ENCODE measurements at places on chromosomes 13 and 19.

DNA sequence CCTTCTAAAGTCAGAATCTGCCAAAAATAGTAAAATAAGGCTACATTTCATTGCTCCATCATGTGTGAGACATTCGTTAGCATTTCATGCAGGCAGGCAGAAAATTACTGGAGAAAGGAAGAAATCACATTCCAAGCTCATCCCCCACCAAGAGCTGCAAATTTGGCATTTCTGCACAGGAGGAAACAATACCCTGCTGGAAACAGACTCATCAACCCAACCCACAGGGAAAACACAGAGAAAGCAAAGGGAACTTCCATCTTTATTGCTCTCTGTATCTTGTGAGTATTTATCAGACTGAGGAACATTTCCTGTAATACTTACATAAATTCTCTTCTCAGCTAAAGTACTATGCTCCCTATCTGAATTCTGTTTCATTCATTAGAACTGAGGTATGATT is 95.7 kb downstream of the KCTD12 start:
- no peak for DNase-seq

DNA sequence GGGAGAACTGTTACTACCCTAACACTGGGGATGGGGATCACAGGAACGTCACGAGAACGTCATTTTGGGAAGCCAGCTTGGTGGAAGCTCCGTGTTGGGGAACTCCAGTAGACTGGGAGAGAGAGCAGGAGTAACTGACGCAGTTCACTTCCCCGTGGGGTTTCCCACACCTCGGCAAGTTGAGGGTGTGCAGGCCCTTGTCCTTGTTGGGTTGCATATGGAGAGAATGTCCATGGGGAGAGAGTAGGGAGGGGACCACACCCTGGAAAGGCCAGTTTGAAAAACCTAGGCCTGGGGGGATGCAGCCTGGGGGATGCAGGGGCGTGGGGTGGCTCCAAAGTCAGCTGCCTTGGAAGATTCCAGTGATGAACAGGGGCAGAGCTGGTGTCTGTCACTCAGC is 50.7 kb upstream of the MCF2L start:
- no peak for DNase-seq

DNA sequence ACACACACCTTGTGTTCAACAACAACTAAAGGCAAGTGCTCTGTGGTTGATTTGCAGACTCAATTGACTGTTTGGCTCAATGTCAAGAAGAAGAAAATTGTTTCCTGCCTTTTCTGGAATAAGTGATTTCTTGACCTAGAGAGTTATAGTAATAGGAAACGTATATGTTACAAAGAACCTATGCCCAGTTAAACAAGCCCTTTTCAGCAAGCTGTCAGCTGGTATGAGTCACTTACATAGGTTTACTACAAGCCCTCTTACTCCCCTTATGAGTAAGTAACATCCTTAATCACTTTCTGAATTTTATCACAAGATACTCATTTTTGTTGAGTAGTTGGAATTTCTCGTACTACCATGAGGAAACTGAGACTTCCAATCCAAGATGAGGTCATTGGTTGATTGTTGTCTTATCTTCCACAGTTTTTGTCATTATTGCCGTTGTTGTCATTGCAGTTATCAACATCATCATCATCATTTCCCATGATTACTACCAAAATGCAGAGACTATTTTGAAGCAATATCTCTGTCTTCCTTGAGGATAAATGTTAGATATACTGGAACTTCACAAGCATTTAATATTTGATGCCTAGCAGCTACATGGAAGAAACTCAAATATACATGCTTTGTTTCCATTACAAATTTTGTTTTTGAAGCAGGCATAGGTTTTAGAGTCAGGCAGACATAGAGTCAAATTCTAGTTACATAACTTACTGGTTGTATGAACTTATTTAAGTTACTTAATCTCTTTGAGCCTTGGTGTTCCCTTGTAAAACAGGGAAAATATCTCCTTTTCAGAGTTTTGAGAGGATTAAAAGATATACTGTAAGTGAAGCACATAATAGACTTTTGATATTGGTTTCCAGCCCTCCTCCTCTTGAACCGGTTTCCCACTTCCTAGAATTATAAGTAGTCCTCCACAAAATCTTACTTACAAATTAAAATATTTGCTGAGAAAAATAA is 106.0 kb downstream of the RAP2A start:
- DNase-seq = no peak

DNA sequence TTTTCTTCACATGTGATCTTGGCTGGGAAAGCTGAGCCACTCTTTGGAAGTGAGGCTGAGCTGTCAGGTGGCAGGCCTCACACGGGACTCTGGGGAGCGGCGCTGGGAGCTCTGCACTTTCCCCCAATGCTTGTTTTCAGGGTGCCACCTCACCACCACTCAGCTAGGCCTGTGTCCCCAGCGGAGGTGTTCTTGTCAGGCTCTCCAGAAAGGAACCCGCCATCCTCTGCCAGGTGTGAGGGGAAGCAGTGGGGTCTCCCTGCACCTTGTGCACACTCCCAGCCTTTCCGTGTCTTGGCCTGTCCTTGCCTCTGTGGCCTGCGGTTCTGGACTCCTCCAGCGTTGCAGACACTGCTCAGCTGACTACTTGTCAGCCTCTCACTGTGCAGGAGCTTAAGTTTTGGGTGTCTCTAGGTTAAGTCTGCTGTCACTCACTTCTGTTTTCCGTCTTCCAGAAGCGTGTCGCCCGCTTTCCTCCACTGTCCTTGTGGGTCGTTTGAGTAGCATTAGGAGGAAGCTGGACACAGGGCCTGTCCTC is 51.9 kb downstream of the GGACT start:
- DNase-seq = no peak

DNA sequence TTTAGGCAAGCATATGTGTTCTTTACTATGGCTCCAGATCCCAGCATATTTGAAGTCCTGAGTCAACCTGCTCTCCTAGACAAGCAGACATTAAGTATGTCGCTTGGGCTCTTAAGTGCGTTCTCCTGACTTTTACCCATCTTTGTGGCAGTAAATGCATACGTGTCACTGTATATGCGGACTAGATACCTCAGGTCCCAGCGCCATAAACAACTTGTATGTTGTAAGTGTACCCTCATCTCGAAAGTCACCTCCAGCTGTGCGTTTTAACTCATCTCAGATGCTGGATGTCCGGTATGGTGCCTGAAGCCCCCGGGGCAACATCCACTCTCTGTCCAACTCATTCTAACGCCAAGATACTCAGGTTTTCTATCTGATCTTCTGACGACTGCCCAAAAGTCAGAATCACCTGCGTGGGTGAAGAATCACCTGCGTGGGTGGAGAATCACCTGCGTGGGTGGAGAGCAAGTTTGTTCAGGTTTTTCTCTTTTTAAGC is 1.7 kb downstream of the PTOV1 start:
- no peak for DNase-seq

All from AG09319 (cell line).